LHCN-M2 (cell line): ENCODE measurements at places on chromosomes 1 and 21.

DNA sequence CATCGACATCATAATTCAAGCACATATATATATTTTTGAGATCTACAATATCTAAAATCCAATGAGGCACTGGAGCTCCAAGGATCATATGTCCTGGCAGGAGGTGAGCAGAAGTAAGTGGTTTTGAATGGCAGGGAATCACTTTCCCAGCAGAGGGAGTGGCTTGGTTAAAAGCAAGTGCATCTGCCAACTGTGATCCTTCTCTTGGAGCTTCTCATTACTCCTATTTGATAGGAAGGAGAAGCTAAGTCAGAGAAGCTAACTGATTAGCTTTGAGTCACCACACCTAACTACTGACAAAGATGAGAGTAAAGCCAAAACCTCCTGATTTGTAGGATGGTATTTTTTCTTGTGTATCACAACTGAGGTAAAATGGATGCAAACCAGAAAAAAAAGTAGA is 55.0 kb downstream of the ALG14 start:
- no peak for DNase-seq

GRCh38 chr1:246790364-246790763 is 66.2 kb downstream of the SCCPDH start:
- DNase-seq: no peak

GRCh38 chr1:215923129-215923824 is 356.2 kb downstream of the KCTD3 start:
- peak; percentile 49 for DNase-seq

DNA sequence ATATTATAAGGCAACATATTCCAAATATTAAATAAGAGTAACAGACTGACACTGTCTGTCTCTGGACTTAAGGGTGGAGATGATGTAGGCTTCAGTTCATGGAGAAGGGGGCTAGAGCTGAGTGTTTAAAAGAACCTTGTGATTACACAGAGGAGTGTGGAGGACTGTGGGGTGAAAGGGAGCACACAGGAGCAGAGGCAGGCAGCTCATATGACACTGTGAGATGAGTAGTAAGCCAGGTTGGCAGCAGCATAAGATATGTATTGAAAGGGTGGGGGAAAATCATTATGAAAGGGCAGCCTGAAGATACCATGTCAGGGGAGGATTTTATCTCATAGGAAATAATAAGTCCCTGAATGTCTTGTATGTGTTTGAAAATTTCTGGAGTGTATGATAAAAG is 104.5 kb downstream of the AK5 start:
- no peak for DNase-seq

- peak; percentile 62 for DNase-seq
These were observed 42.4 kb downstream of the AKNAD1 start for GRCh38 chr1:108814343-108815125.

DNA sequence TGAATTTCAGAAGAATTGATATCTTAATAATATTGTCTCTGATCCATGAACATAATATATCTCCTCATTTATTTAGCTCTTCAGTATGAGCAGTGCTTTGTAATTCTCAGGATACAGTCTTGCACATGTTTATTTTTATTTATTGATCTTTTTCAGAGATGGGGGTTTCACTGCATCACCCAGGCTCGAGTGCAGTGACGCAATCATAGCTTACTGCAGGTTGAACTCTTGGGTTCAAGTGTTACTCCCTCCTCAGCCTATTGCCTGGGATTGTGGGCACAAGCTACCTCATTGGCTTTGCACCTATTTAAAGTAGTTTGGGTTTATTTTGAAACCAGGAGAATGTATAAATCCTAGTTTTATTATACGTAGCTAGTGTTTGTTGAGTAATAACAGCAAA is 4.7 kb downstream of the RPS6KC1 start:
- no peak for DNase-seq

DNA sequence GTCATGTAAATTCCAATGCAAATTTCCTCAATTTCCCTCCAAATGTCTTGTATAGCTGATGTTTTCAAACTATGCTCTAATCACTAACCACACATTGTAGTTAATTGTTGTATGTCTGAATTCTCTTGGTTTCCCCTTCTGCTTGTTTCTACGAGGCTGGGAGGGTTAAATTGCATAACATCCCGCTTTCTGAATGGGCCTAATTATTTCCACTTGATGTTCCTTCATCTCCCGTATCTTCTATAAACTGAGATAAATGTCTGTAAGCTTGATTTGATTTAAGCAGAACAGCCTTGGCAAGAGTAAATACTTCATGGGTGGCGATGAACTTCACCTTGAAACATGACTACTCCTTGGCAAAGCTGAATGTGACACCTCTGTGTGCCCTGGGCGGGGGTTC is 72.2 kb downstream of the SERINC2 start:
- no peak for DNase-seq

DNA sequence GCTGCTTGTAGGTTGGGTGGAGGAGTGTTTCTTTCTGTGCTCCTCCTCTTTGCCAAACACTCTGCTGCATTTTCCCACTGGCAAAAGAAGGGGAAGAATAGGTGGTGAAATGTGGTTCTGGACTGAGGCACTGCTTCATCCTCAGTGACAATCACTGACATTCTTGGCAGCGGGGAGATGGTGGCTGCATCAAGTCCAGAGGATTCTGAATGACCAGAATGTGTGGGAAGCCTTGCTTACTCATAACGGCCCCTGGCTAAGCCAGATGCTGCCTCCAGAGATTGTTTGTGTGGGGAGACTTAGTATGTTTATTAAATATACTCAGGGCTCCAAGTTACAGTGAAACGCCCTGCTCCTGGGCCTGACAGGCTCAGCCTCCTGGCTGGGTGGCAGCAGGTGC is 160.3 kb downstream of the CACNA1E start:
- DNase-seq: no peak
